Naive B cell (primary cell): ENCODE measurements at places on chromosomes 5 and 9.

DNA sequence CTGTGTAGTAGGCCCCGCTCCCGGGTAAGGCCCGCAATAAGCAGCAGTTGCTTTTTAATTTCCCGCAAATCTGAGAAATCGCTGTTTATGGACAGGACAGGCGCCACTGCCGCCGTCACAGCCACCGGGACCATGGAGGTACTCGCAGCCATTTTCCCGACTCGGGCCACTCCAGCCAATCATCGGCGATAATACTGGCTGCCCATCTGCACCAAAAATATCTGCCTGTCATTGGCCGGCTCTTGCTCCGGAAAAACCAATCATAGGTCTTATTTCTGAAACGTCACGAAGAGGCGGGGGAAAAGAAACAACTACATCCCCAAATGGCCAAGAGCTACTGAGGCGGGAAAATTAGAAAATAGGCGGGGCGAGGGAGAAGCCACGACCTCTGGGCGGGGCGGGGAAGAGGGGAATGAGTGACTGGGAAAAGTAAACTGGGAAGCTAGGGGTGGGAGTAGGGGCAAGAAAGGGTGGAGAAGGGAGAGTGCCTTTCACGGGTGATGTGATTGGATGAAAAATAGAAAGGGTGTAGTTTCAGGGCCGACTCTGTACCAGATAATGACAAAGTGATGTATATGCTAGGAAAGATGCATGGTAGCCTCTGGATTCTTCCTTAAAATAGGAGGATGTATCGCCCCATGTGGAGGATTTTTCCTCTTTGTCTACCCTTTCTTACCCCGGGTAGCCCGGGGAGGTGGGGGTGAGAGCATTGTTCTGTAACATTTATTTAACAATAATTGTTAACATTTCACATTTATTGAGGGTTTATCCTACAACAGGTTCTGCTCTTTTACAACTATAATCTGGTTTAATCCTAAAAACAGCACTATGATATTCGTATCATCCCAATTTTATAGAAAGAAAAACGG is at the start of gene CDC23:
Gene CDC23 (minus strand): TSS at position 163 of the 869 bp plus-strand sequence. CDS start 11 bp downstream, at position 152.
- peak; percentile 92 for DNase-seq

DNA sequence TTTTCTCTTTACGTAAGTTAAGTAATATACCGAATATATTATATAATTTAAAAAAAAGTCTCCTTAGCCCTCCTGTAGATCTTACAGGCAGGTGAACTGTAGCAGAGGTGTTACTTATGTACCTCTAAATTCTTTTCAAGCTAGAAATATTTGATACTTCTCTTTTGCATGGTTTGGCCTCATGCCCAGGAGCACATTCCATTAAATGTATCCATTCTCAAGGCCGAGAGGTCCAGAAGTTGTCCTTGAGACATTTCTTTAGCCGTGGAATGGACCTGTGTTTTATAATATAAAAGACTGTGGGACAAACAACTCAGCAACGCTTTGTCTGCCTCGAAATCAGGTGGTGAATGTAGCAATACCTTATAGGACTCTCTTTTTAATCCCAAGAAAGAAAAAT is 184.5 kb downstream of the TRIO start:
- no peak for DNase-seq

DNA sequence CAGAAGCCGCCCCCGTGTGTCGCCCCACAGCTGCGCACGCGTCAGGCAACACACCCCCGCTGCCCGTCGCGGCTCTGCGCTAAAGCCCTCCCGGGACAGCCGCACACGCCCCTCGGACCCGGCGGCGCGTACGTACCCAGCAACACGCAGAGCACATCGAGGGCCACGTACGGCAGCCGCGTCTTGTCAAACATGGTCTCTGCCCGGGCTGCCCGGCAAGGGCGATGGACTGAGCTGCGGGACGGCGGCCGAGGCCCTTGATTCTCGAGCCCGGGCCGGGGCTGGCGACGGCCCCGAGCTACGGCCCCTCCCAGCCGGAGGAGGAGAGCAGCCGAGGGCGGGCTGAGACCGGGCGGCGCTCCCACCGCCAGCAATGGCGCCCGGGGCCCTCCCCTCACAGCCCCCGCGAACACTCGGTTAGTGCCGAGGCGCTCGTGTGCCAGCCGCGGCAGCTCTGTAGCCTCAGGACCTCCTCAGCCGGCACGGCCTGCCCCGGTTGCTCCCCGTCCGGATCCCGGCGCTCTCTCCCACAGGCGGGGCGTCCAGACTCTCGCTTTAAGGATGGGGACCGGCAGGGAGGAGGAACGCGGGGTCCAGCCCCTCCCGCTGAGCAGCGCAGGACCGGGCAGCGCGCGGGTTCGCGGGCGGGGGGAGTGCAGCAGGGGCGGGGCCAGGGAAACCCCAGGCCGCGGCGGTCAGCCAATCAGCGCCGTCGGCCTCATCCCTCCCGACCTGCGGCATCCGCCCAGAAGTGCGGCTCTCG is at the start of gene PLPP1:
Gene PLPP1 (minus strand): TSS at position 529 of the 763 bp plus-strand sequence. CDS start 335 bp downstream, at position 194.
- DNase-seq, result peak; percentile 86

DNA sequence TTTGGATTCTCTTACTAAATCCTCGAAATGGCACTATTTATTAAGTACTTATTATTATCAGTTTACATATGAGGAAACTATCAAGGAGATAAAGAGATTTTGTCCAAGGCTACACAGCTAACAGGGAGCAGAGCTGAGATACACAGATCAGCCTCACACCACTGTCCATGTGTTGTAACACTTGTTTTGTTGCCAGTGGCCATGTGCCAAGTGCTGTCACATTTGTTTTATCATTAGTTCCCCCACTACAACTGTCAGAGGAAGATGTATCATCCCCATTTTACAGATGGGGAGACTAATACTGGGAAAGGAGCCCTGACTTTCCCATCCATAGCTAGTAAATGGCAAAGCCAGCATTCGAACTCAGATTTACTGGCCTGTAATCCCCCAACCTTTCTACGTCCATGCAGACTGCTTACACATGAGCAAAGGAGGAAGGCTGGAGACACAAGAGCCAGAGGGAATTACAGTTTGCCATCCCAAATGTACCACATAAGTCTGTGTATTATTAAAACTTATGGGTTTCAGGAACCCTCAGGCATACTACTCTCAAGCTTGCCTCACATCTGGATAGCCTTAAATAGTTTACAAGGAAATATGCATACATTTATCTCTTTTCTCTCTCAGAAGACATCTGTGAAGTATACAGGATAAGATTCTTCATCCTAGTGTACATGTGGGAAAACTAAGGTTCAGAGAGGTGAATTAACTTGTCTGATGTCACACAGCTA is 25.1 kb downstream of the PAPPA start:
- no peak for DNase-seq

DNA sequence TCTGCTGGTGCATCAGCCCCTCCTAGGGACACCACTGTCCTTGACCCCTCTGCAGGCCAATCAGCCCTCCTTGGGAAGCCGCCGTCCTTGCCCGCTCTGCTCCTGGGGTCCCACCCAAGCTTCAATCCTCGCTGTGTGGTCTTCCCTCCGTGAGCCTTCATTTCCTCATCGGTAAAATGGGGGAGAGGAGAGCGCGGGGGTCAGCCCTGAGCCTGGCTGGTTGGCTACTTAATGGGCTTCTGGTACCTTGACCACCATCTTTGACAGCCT is 12.7 kb upstream of the SLC2A6 start:
- no peak for DNase-seq

DNA sequence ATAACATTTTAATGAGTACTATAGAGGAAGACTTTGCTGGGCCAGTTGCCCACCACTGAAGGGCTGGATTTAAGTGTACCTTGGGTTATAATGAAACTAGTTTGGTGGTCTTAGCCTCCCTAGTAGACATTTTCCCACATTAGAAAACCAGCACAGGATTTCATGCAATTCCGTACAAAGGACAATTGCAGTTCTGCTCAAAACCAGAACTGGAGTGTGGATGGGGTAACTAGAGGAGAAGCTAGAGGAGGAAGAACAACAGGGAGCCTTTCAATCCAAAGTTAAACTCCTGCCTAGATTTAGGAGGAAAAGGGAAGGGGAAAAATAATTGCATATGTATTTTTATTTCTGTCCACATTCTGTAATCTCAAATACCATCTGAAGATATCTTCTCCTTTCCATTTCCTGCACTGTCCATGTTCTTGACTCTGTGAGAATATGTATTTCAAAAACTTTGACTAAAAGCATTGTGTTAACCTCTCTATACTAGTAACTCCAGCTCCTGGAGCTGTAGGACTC is 97.5 kb upstream of the SSBP2 start:
- DNase-seq, result no peak

- DNase-seq, result no peak
Observed at GRCh38 chr9:129236441-129237145, 58.5 kb upstream of the IER5L start.

DNA sequence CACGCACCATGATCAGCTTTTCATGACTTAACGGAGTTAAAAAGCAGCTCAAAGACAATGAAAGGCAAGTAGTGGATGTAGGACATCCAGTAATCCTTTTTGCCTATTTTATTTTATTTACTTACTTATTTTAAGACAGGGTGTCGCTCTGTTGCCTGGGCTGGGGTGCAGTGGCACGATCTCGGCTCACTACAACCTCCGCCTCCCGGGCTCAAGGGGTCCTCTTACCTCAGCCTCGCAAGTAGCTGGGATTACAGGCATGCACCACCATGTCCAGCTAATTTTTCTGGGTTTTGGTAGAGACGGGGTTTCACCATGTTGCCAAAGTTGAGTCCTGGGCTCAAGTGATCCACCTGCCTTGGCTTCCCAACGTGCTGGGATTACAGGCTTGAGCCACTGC is 148.9 kb downstream of the DAB2IP start:
- DNase-seq, result no peak
